T1000 (cell line): ENCODE measurements at places on chromosomes 3 and 15.

DNA sequence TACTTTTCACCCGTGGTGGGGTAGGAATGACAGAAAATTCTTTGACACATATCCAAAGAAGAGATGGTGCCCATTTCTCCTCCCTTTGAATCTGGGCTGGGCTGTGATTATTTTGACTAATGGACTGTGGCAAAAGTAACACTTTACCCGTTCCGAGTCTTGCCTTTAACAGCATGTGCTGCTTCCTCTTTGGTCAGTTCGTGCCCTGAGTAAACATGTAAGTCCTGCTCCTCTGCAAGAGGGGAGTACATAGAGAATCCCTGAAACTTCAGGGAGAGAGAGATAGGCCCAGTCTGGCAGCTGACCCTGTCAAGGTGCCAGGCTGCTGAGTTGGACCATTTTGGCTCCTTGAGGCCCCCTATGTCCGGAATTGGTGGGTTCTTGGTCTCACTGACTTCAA is 243.1 kb downstream of the EPHB1 start:
- no peak for DNase-seq

DNA sequence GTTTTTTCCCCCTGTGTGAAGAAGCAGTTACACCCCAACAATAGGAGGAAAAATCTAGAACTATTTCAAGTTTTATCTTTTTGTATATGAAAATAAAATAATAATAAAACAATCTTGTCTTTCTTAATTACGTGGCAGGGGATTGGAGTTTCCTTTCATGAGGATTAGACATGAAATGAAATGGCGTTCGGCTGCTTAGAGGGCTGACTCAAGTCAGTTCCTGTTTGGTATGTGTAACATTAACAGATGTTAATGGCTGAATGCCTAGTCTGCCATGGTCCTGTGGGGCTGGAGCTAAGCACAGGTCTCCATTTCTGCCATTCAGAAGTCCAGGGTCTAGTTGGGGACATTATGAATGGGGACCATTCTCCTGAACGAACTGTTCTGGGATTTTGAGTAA is 3.1 kb upstream of the EXOG start:
- DNase-seq: no peak

GRCh38 chr15:91625506-91625905 is 228.0 kb upstream of the SLCO3A1 start:
- DNase-seq: no peak

DNA sequence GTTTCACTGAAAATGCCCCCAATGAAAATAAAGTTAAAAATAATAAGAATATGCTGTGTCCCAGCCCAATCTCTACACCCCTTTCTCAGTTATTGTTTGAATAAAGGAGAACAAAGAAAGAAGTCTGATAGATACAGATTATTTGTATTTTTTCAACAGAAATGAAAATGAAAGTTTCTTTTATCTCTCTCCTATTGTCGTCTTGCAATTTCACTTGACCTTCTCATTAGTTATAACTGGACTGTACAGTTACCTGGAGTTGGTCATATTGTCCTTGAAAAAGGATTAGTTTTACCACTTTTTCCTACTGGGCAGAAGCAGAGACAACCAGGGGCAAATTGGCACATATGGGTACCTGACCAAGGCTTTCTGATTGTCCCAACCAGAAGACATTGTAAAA is 440.0 kb downstream of the PDCD6IP start:
- DNase-seq: no peak

DNA sequence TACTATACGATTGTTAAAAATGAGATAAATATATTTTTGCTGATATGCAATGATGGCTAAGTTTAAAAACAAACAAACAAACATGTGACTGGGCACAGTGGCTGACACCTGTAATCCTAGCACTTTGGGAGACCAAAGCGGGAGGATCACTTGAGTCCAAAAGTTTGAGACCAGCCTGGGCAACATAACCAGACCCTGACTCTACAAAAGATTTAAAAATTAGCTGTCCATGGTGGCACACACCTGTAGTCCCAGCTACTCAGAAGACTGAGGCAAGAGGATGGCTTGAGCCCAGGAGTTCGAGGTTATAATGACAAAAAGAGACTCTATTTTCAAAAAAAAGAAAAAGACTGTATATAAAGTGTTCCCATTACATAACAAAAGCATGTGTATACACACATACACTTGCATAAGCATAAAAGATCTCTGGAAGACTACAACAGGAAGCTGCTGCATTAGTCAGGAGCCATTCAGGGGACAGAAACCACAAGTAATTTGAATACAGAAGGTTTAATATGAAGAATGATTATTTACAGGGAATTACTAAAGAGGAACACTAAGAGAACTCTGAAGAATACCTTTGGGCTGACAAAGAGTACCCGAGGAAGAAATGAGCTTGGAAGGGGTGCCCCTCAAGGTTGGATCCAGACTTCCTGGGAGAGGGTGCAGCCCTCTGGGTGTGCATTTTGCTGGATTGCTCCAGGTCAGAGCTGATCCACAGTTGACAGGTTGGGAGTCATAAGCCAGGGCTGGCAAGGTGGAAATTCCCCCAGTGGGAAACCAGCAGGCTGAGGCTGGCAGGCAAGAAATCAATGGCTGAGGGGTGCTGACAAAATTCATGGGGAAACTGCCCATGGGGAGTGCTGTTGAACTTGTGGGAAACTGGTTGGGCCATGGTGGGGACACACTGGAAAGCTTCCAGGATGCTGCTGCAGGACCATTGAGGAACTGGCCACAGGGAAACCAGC is 9.3 kb upstream of the TM4SF18 start:
- DNase-seq: no peak

DNA sequence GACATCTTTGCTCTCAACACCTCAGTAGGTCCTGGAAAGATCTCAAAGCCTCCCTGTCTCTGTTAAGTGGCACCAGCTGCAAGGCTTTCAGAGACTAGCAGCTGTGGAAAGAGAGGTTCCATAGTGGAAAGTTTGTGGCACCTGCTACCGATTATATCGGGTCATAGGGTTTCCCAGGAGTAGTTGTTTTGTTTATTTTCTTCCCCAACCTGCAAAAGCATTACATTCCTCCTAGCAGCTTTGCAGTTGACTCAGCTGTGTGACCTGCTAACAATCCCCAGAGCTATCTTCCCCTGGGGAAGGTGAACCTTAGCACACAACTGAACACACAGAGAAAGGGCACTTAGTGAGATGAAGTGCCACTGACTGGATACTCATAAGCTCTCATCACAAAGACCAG is 598.9 kb upstream of the GRM7 start:
- no peak for DNase-seq

DNA sequence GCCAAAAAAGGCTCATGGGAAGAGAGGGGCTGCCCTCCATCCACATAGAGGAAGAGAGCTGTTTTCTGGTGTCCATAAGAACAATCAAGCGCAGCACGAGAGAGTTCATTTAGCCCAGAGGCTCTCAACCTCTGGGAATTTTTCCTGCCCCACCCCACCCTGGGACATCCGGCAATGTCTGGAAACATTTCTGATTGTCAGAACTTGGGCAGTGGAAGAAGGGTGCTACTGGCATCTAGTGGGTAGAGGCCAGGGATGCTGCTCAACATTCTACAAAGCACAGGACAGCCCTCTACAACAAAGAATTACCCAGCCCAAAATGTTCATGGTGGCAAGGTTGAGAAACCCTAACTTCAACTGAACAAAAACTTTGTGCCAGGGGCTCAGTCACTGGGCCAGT is 92.9 kb downstream of the RAB11A start:
- no peak for DNase-seq

GRCh38 chr15:27094235-27094634 is 123.3 kb downstream of the GABRG3 start:
- no peak for DNase-seq

DNA sequence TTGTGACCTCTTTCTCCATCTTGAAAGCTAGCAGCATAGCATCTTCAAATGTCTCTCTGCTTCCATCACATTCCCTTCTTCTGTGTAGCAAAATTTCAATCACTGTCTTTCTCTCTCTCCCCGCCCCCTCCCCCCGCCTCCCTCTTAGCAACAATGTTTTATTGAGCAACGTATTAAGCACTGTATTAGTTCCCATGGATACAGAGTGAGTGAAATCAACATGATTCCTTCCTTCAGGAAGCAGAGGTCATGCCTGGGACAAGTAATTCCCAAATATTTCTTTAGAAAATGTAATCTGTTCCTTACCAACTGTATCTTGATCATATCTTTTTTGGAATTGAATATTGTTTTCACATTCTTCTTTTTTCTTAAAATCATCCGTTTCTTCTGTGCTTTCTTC is 373.7 kb upstream of the NECTIN3 start:
- no peak for DNase-seq

GRCh38 chr15:57337868-57338411 is 38.4 kb upstream of the CGNL1 start:
- DNase-seq: no peak

DNA sequence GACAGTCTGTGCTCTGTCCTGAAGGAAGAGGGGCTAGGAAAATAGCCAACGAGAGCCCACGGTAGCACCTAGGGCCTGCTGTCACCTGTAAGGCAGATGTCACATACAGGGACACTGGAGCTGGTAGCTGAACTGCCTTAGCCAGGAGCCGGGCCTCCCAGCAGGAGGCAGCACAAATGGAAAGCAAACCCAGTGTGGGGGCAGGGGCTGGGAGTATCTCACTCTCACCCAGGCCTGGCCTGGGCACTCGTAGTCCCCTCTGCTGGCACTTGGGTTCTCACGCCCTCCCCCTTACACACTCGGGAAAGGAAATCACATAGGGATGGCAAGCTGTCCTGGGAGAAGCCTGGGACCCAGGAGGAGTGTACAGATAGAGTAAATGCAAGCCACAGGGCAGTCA is 173.1 kb upstream of the CHRNA7 start:
- DNase-seq: no peak

GRCh38 chr3:184145111-184145524 is 10.0 kb downstream of the EIF2B5 start:
- DNase-seq: peak; percentile 18

- no peak for DNase-seq
Measured at GRCh38 chr3:10347648-10348403, 26.9 kb upstream of the SEC13 start.

- no peak for DNase-seq
Measured at GRCh38 chr3:20394243-20394642, 208.2 kb upstream of the SGO1 start.

DNA sequence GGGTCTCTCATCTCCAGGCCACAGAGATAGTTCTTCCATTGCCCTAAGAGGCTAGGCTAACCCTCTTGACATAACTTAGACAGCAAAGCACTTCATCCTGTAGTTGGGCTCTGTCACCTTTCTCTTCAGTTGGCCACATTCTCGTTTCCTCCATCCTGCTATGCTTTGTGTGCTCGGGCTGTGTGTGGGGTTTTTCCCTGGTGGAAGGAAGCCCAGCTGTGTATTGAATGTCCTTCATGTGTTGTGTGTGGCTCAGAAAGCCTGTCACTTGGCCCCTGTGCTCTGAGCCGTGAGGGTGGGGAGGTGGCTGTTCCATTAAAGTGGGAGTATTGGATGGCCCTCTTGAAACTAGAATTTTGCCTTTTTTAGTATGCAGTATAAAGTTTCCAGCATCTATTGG is 8.8 kb upstream of the EXOG start:
- DNase-seq: no peak

GRCh38 chr3:56921573-56922453 is 120.1 kb upstream of the ARHGEF3 start:
- no peak for DNase-seq

GRCh38 chr3:110758208-110758607 is 313.4 kb upstream of the NECTIN3 start:
- no peak for DNase-seq

DNA sequence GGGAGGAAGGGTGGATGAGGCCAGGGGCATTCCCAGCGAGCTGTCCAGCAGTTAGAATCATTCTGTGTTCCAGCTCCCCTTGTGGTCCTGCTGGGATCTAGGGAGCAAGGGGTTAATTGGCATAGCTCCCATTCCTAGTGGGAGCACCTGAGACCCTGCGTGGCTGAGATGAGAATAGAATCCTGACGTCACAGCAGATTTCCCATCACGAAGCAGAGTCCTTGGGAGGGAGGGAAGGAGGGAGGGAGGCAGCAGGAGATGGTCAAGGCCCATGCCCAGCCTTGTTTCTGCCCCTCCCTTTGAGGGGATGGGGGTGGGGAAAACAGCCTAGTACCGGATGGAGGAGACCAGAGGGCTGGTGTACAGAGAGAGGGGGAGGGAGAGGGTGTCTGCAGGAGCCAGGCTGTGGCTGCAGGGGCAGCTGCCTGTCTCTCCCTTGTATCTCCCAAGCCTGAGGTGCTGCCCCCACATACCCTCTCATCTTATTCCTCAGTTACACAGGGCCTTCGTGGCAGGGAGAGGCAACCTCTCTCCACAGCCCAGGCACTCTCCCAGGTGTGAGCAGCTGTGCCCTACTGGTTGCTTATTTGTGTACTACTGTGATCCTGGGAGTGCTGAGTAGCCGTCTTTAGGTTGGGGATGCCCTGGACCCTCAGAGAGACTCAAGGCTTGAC is 5.4 kb downstream of the TYRO3 start:
- DNase-seq: no peak

DNA sequence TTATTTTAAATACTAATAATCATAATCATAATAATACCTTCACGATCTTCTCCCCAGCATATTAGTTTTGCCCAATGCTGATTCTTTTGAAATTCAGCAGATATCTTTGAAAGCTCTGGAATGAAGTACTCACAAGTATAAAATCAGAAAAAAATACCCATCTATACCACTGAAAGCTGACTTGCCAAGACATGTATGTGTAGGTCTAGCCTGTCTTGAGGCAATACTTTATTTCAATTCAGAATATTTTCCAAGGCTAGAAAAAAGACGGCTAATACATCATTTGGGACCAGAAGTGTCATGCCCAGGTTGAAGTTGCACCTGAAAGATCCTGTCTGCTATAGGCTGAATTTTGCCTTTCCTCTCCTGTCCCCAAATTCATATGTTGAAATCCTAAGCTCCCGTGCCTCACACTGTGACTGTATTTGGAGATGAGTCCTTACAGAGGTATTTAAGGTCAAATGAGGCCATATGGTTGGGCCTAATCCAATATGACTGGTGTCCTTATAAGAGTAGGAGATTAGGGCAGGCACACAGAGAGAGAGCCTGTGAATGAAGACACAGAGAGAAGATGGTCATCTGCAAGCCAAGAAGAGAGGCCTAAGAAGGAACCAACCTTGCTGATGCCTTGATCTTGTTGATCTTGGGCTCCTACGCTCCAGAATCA is 255.9 kb upstream of the CMC1 start:
- DNase-seq: no peak
